H7 (cell line): ENCODE measurements at places on chromosomes 11 and 22. TPM values are rescaled to one million over a fixed set of nuclear protein-coding genes. Genes with fewer than 3 reads are reported as not detected.

NXPE2 gene
- not detected in 2 replicates for total RNA-seq

DNA sequence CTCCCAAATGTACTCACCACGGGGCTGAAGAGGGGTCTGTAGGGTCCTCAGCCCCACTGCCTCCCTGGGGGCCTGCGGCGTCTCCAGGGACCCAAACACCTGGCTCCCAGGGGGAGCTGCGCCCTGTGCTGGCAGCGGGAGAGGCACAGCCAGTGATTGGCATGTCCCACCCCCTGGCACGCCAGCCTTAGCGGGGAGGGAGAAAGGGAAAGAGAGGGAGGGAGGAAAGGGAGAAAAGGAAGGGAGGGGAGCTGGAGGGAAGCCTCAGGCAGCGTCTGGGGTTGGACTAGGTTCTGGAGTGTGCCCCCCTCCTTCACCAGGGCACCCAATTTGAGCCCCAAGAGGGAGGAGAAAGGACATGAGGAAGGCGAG, at the start of gene CHRM1:
Gene CHRM1 (minus strand): TSS at position 163 of the 372 bp plus-strand sequence. CDS start 10,263 bp downstream, outside the sequence.
- DNase-seq = no peak

ACCSL gene
- total RNA-seq = not detected in 2 replicates

DNA sequence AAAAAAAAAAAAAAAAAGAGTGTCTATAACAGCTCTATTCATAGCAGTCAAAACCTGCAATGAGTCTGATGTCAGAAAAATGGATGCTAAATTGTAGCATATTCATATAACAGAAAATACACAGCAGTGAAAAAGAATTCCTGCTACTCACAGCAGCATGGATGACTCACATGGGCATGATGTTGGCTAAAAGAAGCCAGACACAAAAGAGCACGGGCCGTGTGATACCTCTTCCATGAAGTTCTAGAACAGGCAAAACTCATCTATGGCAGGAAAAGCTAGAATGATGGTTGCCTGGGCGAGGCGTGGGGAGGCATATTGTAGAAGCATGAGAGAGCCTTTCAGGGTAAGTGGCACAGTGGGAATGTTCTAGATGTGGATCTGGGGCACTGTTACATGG, 18.9 kb downstream of the PLAAT3 start:
- no peak for DNase-seq

DNA sequence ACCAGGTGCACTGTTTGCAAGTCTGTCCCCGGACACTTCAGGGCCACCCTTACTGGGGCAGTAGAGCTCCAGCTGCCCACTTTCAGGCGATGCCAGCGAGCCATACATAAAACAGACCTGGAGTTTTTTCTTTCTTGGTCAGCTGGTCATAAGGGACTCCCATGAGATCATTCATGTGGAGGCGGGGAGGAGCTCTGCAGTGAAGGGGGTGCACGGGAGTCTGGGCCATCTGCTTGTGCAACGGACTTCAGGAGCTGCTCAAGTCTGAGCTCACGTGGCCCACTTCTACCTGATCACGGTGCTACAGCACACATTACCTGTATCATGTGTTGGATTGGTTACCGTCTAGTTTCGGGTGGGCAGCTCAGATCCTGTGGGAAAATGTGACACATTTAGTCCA, 9.2 kb upstream of the MRGPRF start:
- no peak for DNase-seq

- DNase-seq = peak; percentile 74
These were observed 57.6 kb downstream of the FBXO7 start for GRCh38 chr22:32531931-32532819.

MS4A15 gene
- 0.10 TPM in 1 of 2 replicates, not detected in the other for total RNA-seq

DNA sequence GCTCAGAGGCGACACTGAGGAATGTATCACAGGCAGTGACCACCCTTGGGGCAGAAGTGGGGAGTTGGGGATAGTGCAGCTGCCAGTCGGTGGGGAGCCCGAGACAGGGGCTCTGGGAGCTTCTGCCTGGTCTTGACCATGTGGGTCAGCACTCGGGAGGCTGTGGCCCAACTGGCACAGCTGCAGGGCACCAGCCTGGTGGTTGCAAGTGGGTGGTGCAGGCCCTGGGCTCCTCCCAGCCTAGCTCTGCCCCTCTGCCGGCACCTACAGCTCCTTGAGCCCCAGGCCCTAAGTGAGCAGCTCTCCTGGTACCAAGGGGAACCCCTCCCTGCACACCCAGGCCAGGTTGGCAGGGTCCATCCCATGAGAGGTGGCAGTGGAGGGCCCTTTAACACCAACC, 12.6 kb upstream of the RASL10A start:
- peak; percentile 70 for DNase-seq

SLC1A2 gene
- total RNA-seq = 0.81 and 1.0 TPM in 2 replicates

DNA sequence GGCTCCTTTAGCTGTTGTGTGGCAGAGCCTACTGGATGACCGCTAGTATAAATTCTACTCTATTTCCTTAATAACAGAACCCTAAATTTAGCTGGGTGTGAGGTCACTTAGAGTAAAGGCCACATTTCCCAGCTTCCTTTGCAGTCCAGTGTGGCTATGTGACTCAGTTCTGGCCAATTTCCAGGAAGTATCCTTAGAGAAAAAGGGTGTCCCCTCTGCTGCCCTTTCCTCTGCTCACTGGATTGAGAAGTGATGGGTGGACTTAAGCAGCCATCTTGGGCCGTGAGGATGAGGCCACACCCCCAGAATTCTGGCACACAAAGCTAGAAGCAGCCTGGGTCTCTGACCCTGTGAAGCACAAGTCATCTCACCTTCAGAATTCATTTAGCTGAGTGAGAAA, 11.7 kb upstream of the RASD2 start:
- DNase-seq = no peak

DNA sequence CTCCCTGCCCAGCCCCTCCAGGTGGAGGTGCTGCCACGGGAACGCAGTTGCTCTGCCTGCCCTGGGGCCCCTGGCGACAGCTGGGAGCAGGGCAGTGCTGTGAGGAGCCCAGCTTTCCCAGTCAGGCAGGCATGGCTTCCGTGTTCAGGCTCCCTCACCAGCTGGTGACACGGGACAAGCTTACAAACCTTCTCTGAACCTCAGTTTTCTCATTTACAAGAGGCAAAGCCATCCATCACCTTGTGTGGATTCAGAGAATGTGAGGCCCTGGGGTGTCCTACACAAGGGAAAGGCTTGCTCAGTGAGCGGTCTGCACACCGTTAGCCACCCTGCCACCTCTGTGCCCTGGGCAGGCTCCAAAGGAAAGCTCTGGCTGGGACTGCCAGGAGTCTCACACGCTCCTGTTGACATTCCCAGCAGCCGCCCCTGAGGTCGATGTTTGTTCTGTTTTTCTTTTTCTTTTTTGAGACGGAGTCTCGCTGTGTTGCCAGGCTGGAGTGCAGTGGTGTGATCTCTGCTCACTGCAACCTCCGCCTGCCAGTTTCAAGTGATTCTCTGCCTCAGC, 23.5 kb downstream of the SUN2 start:
- peak; percentile 56 for DNase-seq

LRRC10B gene
- total RNA-seq = 2.5 and 2.6 TPM in 2 replicates

SOX6 gene
- 0.03 and 0.26 TPM in 2 replicates for total RNA-seq

GRCh38 chr22:31812977-31813605, 59.3 kb downstream of the DEPDC5 start:
- DNase-seq = no peak

- no peak for DNase-seq
These were observed 585.8 kb downstream of the BUD13 start for GRCh38 chr11:116187026-116187425.

GRCh38 chr11:128399251-128400121, 187.9 kb downstream of the ETS1 start:
- DNase-seq = no peak

DNA sequence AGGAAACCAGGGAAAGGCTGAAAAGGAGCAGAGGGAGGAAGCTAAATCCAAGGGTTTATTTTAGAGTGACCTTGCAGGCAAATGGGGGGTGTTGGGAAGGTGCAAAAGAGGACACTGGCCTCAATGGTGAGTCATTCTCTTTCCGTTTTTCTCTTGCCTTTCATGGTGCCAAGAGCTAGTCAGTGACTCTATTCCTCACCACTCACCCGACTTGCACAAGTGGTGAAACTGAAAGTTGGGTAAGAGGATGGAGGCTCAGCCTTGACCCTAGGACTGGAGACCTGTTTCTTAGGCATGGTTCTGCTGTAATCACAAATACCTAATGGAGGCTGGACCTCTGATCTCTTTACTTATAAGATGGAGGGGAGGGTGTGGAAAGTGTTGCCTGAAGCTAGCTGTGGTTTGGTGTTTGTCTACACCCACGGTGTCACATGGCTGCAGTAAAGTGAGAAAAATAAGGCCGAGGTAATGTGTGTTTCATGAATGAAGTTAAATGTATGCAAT, 67.3 kb upstream of the CREB3L1 start:
- no peak for DNase-seq

FAM111B gene
- 10.8 and 13.5 TPM in 2 replicates for total RNA-seq

HTR3B gene
- not detected in 2 replicates for total RNA-seq

EMID1 gene
- 4.5 and 5.6 TPM in 2 replicates for total RNA-seq

DNA sequence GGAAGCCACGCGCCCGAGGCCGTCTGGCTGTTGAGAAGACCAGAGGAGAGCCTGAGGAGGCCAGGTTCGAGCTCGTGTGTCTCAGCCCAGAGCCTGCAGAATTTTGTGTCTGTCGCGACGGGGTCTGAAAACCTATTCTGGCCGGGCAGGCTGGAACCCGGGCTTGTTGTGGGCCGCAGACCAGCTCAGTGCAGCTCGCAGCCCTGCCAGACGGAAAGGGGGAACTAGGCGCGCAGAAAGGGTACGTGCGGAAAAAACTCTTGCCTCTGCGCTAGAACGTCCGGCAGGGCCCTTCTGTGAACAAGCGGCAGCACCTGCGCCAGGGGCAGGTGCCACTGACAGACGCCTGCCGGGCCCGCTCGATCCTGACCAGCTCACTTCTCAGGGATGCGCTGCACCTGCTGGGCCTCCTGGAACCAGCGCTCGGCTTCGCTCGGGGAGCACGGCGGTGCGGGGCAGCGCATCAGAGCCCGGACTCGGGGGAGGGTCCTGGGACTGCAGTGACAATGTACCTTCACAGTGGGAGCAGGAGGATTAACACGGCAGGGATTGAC, 409.3 kb downstream of the BRD1 start:
- DNase-seq = no peak

DNA sequence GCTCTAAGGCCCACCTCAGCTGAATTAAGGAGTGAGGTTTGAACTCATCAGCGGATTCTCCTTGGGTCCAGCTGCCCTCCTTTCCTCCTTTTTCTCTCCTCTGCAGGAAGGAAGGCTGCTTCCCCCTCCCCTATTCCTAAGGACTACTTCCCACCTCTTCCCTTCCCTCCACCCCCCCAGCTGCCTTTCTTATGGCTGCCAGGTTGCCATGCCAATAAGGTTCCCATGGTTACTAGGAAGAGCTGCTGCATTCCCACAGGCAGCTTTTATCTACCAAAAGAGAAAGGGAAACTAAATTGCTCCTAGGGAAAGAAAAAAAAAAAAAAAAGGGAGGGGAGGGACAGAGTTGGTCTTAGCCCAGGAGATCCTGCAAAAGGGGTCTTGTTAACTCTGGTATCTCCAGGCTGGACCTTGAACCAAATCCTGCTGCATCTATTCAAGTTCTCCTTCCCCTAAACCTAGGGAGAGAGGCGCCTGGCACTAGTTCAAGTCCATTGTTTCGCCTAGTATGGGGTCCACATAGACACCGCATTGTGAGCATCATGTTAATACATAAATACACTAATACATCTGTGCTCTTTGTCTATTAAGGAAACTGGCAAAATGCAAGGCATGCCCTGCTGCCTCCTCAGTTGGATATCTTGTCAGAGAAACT, 21.2 kb upstream of the FEZ1 start:
- peak; percentile 81 for DNase-seq

APOL4 gene
- not detected in 2 replicates for total RNA-seq

GRCh38 chr11:84355911-84356310, 1069.7 kb upstream of the CCDC90B start:
- DNase-seq = no peak

TSG101 gene
- 53.0 and 72.3 TPM in 2 replicates for total RNA-seq

ANO3 gene
- total RNA-seq = not detected in 2 replicates

DNA sequence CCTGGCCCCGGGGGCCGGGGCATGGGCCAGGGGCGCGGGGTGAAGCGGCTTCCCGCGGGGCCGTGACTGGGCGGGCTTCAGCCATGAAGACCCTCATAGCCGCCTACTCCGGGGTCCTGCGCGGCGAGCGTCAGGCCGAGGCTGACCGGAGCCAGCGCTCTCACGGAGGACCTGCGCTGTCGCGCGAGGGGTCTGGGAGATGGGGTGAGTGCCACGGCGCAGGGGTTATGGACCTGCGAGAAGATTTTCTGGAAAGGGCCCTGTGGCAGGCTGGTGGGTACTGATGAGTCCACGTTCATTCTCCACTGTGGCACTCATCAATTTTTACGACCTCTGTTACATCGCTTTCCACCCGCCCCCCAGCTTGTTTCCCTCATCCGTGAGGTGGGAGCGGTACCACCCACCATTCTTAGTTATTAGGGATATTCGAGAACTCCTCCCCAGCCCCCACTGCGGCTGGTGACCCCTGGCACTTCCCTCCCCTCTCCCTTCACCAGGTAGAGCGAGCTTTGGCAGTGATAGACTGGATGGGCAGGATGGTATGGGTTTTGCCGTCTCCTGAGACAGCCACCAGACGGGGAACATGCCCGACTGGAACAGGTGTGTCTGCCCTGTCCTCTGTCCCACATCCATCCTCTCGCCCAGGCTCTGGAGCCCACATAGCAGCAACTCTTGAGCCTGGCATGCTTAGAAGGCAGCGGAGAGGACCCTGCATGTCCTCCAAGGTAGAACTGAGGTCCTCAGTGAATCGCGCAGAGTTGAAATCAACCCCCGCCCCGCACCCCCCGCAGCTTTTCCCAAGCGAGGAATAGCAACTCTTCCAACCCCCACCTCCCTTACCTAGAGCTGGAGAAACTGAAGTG, 562 bp downstream of the DGAT2 start:
- peak; percentile 72 for DNase-seq

GRCh38 chr11:105219269-105219668, 79.7 kb upstream of the CARD18 start:
- DNase-seq = no peak

DNA sequence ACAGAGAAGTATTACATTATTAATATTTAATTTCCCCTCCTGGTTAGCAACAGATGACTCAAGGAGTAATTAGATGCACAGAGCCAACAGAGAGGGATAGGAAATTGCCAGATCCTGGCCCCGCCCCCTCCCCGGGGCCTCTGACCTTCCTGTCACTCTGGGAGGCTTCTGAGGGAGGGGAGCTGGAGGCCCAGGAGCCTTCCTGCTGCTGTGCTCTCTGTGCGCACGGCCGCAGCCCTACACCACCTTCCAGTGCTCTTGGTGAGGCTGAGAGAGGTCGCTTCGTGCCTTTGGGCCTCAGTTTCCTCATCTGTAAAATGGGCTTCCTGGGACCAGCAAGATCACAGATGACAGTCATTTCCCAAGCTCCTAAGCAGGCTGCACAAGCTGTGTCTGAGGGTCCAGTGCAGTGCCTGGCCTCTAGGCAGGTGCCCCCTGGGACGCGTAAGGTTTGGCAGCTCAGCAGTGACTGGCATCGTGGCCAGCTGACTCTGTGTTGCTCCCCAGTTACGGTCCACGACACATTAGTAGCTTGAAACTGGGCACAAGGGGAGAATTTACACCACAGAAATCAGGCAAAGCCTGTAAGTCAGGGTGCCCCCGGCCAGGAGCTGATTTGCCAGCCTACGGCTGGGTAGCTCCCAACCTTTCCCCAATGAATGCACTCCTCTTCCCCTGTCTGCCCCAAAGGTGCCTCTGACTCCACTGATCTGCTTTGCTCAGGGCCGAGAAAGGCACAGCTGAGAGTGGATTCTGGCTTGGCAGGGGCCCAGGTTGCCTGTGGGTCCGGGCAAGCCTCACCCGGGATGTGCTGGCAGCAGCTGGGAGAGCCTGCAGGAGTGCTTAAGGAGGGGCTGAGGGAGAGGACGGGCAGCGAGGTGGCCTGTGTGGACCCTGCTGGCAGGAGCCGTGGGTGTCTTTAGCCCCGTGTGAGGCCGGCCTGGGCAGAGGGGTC, 2.3 kb downstream of the ADORA2A start:
- DNase-seq = peak; percentile 79

NPAS4 gene
- 0.04 TPM in 1 of 2 replicates, not detected in the other for total RNA-seq

COMT gene
- 1.4 and 1.7 TPM in 2 replicates for total RNA-seq

GRCh38 chr22:22669093-22669492, 24.7 kb downstream of the GGTLC2 start:
- no peak for DNase-seq
